Mesenchymal stem cell (in vitro differentiated cells and primary cell): ENCODE measurements at places on chromosomes 5 and 9.

- H3K27ac ChIP-seq: no peak overlapping the region
- no peak overlapping the region for H3K4me3 ChIP-seq
- H3K36me3 ChIP-seq: peaks cover 65% of the 10 kb centered on the region
- peaks cover 1% of the 10 kb centered on the region for H3K4me1 ChIP-seq
- H3K27me3 ChIP-seq: no peaks in the 10 kb centered on the region
- DNase-seq: peak; percentile 33
Observed at GRCh38 chr9:21856301-21857094, 54.1 kb downstream of the MTAP start.

DNA sequence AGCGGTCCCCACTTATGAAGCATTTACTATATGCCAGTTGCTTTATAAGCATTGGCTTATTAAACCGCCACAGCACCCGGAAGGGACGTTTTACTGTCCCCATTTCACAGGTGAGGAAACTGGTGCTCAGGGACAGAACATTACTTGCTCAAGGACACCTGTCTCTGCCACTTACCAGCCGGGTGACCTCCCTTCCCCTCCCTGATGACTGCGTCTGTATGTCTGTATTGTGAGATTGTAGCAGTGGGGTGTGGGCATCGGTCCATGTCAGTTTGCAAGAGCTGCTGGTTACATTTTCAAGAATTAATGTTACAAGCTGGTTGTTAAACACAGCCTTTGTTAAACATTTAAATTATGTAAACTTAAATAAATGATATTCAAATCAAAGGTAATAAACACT is 77.6 kb upstream of the LMX1B start:
- no peaks in the 10 kb centered on the region for H3K36me3 ChIP-seq
- H3K4me3 ChIP-seq: no peak overlapping the region
- no peak overlapping the region for H3K27ac ChIP-seq
- no peak for DNase-seq
- H3K27me3 ChIP-seq: peaks cover 86% of the 10 kb centered on the region

DNA sequence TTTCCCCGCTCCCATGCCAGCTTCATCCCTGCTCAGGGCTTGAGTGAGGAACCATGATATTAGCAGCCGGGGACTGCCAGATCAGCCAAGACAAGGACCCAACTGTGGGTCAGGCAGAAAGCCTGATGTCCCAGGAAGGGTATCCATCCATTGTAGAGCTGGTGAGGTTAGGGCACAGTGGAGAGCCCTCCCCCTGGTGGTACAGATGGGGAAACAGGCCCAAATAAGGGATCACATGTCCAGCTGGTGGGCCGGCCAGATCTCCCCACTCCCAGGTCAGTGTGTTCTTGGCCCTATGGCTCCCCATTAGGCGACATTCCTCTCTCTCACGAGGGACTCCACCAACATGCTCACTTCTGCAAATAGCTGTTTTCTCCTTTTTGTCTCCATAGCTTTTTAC is 9.0 kb downstream of the CDX1 start:
- DNase-seq: peak; percentile 52
- H3K36me3 ChIP-seq: no peaks in the 10 kb centered on the region
- H3K27me3 ChIP-seq: no peaks in the 10 kb centered on the region
- H3K27ac ChIP-seq: no peak overlapping the region
- H3K4me1 ChIP-seq: peaks cover 13% of the 10 kb centered on the region

GRCh38 chr9:133514460-133515239 is 10.1 kb downstream of the MYMK start:
- no peak for DNase-seq
- H3K27ac ChIP-seq: no peak overlapping the region
- peaks cover 48% of the 10 kb centered on the region for H3K27me3 ChIP-seq
- H3K4me3 ChIP-seq: peak overlapping the region; percentile 8
- no peaks in the 10 kb centered on the region for H3K36me3 ChIP-seq
- peaks cover 6% of the 10 kb centered on the region for H3K4me1 ChIP-seq

DNA sequence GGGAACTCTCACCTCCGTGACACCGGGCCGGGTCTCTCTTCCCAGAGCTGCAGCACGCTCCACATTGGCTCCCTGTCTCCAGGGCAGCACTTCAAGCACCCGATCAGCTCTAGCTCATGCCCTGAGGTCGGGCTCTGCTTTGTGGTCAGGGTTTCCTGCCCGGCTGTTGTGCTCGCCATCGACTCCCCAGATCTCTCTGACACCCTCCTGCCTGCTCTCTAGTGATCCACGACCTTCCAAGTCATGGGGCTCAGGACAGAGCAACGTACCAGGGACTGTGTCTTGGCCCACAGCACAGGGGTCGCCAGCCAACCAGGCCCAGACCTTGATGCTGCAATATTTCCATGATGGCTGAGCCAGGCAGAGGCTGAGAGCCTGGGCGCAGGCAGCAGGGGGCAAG is 45.1 kb downstream of the PRRT1B start:
- H3K27me3 ChIP-seq: no peaks in the 10 kb centered on the region
- H3K27ac ChIP-seq: no peak overlapping the region
- peaks cover 20% of the 10 kb centered on the region for H3K4me1 ChIP-seq
- no peak for DNase-seq
- H3K4me3 ChIP-seq: no peak overlapping the region
